IMR-90 (cell line): ENCODE measurements at places on chromosomes 3 and 15.

DNA sequence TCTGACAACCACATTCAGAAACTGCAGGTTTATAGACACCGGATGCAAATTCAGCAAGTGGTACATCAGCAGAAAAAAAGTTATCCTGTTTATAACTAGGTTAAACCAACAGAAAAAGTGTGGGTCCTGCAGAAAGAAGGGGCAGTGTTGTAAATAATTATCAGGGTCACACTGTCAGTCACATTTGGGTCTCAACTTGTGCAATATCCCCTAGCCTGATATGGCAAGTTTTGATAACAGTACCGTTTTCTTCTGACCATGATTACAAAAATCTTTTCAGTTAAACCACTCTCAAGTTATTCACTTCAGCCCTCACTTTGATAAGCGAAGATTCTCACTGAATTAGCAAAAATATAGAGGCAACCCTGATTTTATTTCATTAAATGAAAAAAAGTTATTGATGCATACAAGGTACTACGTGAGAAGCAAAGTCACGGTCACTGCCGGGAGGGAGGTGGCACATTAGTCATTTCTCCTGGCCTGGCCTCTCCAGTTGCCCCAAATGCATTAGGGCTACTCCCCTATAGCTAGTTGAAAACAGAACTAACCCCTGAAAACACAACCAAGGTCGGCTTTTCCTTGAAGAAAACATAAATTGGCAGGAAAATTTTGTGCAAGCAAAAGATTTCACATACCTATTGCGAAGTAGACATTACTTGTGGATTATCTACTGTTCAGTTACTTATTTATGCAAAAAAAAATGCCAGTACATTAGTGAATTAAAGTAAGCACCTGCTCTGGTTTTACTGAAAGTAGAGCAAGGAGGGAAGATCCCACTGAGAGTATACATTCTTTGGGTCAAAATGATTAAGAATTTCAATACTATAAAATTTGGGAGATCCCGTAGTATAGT, 28.6 kb downstream of the IL5RA start:
- DNase-seq = no peak

- no peak for DNase-seq
These were observed 164.3 kb downstream of the FNDC3B start for GRCh38 chr3:172203522-172204258.

DNA sequence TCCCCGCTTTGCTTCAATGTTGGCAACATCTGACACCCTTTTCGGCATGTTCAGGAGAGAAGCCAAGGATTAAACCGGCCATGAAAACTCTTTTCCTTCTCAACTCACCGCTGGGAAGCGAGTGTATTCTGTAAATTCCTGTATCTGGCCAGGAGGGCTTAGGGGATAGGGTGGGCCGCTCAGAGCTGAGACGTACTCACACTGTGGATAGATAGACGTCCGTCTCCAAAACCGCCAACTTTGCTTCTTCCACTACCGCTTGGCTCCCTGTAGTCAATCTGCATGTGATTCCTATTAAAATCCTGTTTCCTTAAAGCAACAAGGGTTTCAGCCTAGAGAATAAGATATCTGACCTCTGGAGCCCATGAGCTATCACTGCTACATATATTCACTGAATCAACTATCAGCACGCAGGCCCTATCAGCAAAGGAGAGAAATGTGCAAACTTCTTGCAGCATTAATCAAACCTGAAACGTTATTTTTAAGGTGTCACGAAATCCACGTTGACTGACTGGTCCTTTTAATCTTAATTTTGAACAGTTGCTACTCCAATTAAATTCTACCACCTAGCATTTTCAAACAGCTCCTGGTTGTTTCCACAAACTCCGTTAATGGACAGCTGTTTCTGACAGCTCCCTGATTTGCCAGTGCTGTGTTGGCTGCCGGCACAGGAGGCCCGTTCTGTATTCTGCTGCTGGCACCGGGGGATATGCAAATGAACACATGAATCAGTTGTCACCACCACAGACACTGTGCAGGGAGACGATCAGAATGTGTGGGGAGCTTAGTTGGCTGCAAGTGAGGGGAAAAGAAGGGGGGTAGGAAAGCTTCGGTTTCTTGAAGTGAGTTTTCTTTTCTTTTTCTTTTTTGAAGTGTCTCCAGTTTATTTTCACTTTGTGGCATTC, 438.9 kb upstream of the ARRDC4 start:
- DNase-seq = no peak

DNA sequence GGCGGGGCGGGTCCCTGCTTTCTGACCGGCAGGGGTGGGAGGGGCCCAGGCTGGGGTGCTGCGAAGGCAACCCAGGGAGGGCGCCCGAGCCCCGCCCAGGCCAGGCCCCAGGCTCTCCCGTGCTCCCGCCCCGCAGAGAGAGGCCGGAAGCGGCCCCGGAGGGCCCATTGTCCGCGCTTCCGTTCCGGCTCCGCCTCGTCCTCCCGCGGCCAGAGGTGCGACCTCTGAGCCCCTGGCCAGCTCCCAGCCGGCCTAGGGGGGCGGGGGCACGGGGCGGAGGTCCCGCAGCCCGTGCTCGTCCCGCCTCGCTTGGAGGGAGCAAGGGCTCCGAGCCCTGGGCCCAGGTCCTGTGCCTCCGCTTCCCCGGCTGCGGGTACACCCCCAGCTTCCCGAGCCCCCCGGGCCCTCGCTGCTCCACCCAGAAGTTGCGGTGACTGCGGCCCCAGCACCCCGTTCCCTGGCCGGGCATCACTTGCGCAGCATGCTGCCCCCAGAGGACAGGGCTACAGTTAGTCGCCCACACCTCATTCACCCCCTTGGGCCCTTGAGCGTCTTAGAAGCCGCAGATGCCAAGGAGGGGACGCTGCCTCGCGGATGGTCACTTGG, 20.4 kb upstream of the PLXND1 start:
- DNase-seq = peak; percentile 54

DNA sequence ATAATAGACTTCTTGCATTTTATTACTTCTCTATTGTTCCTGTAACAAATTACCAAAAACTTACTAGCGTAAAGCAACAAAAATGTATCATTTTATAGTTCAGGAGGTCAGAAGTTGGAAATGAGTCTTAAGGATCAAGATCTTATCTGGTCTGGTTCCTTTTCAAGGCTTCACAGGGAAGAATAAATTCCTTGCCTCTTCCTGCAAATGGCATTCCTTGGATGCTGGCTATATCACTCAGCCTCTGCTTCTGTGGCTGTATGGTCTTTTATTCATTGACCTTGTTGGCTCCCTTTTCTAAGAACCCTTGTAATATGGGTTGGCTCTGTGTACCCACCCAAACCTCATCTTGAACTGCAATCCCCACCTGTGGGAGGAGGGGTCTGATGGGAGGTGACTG, 478.4 kb upstream of the THBS1 start:
- no peak for DNase-seq

DNA sequence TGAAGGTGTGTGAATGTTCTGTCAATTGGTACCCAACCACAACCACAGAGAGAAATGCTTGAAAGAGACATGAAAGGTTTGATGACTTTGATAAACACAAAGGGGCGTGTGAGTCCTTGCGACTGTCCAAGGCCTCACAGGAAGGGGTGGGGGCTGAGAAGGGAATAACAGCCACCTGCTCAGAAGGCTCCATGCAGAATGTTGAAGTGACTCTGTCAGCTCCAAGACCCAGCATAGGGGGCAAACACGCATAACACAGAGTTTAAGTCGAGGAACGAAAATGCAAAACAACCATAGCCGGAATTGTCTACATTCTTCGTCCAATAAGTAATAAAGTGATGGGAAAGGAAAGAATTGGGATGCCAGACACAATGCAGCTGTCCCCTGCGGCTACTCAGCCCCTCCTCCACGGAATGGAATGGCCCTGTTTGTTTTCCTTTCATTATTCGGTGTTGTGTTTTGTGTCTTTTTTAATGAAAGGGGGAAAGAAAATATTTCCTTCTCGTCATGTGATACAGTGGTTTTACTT, 19.9 kb downstream of the TMEM212 start:
- peak; percentile 50 for DNase-seq

DNA sequence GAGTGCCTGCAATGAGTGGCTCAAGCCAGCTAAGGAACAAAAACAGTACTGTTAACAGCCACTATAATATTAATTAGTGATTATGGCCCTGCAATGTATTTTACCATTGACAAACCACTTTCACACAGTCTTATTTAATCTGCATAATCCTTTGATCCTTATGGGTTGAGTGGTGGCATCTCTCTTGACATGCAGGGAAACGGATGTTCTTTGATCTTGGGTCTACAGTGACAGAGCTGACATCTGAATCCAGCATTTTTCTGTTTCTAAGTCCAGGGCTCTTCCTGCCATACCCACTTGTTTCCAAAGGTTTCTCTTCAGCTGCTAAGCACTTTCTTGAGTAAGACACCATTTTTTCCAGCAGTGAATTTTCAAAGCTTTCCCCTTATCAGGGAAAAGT, 277.7 kb upstream of the ROPN1 start:
- no peak for DNase-seq

- no peak for DNase-seq
These were observed 544.2 kb downstream of the FGF12 start for GRCh38 chr3:192183109-192183508.

DNA sequence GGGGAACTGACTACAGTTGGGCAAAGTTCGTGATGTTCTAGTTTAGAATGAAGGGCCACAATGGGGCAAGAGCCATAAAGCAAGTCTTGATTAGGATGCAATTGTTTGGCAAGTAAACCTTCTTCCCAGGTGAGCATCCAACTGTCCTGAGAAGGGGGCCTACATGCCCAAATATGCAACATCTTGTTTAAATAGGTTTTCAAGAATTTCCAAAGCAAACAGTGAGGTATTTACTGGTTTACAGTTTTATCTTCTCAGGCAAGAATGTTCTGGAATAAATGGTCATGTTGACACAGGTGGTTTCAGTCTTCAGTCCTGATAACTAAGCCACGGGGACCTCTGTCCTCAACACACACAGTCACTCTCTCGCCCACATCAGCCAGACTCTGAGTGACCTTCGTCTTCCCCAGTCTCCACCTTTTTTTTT, 90.3 kb upstream of the FAM174B start:
- no peak for DNase-seq

DNA sequence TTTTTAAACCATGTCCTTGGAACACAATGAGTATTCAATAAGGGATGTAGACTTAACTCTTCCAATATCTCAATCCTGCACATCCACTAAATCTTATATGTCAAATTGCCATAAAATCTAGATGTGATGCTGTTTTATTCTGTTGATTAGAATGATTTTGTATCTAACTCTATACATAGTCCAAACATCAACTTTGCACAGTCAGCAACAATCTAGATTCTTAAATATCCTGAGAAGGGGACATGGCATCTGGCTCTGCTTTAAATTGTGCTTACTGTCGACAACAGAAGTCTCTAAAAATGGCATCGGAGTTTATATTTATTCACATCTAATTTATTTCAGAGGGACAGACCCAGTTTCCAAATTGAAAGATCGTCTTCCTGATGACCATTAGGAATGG, 276.2 kb downstream of the GAP43 start:
- no peak for DNase-seq

GRCh38 chr15:65062726-65063125, 5.1 kb downstream of the RASL12 start:
- DNase-seq = no peak

DNA sequence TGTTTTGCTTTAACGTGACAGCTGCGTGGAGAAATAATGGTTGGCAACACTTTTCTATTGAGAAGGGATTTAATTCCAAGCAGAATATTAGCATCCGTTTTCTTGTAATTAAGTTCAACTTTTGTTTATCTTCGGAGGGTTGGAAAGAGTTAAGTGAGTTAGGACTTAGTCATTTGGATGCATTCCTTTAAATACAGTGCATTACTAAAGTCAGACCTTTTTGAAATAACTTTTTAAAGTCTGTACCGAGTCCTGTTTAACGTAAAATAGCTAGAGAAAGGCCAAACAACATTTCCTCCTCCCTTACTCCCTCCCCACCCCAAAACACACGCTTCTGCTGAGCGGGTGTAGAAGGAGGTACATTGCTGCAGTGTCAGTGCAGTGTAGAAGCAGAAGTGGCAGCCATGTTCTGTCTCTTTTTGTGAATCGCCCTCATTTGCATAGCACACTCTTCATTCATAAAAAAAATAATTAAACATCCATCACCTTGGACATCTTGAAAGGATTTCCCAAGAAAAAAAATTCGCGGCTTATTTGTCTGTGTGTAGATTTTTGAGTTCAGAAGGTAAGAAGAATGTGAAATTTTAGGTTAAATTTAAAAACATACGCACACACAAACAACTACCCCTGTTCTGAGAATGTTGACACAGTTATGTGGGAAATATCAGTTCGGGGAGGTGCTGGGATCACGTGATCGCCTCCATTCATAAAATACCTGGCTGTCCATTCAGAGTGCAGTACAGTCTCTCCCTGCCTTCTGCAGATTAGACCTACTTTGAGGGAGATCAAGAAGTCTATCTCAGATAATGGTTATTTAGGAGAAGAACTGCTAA, 1.6 kb downstream of the SPRED1 start:
- peak; percentile 68 for DNase-seq
